ENCODE measurements at places on chromosomes 16 and 17. TPM values are rescaled to one million over a fixed set of nuclear protein-coding genes. Genes with fewer than 3 reads are reported as not detected.

GRCh38 chr16:87345726-87346424, 28.7 kb upstream of the C16orf95 start:
- DNase-seq, result no peak

DNA sequence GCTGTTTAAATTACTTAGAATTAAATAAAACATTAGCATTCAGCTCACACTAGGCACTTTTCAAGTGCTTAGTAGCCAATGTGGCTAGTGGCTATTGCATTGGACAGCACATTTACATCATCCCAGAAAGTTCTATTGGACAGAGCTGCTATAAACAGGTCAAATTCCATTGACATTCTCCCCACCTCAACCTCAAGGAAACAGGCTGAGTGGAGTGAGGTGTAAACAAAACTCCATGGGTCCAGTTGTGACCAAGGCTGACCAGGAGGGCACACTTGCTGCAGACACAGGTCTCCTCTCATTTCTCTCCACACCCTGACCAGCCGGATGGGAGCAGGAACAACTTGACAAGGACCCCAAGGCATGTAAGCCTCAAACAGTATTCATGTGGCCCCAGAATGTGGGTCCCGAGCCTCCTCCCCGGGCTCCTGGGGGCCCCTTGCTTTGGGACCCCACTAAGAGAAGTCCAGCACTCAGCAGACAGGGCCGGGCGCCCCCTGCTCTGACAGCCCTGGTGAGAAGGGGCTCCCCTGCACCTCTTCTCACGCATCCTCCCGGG, 488 bp downstream of the C17orf113 start:
- DNase-seq, result no peak

DNA sequence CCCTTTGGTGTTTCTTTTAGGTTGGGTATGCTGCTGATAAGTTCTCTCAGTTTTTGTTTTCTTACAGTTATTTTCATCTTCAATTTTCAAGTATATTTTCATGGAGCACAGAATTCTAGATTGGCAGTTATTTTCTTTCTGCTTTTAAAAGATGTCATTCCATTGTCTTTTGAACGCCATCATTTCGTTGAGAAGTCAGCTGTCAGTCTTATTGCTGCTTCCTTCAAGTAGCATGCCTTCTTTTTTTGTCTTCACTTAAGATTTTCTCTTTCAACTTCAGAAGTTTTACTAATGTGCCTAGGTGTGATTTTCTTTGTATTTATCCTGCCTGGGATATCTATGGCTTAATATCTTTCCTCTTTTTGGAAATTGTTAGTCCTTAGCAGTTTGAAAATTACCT, 262.2 kb upstream of the PMFBP1 start:
- no peak for DNase-seq

The ATP2C2 gene
- not detected for total RNA-seq

The WNT9B gene
- 1.2 TPM for total RNA-seq

All from heart left ventricle (tissue), 16 donors.